GM23248 (cell line): ENCODE measurements at places on chromosomes 16 and 17.

DNA sequence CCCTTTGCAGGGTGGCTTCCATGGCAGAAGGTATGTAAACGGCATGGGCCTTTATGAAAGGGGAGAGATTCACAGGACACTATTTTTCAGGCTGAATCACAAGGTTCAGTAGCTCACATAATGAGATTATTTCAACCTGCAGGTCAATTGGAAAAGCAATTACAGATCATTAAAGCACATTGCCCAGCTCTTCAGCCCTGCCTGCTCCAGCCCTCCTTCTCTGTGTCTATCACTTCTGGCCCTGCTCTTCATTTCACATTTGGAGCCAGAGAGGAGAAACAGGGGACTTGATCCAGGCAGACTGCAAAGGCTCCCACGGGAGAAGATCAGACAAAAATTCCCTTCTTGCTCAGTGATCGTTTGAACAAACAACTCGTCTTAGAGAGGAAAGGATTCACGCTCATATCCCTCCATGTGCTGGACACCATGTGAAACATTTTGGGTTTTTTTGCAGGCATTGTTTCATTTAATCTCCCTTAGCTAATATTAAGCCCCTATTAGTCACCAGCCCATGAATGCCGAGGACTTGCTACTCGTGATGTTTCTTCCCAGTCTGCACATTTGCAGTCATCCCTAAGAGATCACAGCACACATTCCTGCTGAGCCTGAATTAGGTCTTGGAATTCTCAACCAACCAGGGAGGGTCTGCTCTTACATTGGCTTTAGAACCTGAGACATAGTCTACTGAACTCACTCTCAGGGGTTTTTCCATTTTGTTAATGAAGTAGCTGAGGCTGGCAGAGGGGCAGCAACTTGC is 443.9 kb upstream of the CCL2 start:
- no peak overlapping the region for H3K4me3 ChIP-seq
- H3K27me3 ChIP-seq = no peaks in the 10 kb centered on the region
- H3K36me3 ChIP-seq = no peaks in the 10 kb centered on the region
- no peak overlapping the region for H3K27ac ChIP-seq
- no peaks in the 10 kb centered on the region for H3K4me1 ChIP-seq
- no peak for DNase-seq

GRCh38 chr17:80260791-80261158 is at the start of gene RNF213:
Gene RNF213 (plus strand): TSS chr17:80260852. CDS start chr17:80263682, 2,830 bp downstream.
- no peaks in the 10 kb centered on the region for H3K36me3 ChIP-seq
- H3K4me1 ChIP-seq = peaks cover 15% of the 10 kb centered on the region
- H3K4me3 ChIP-seq = peak within 1 kb of the TSS; percentile 82
- no peaks in the 10 kb centered on the region for H3K27me3 ChIP-seq
- peak; percentile 66 for DNase-seq

DNA sequence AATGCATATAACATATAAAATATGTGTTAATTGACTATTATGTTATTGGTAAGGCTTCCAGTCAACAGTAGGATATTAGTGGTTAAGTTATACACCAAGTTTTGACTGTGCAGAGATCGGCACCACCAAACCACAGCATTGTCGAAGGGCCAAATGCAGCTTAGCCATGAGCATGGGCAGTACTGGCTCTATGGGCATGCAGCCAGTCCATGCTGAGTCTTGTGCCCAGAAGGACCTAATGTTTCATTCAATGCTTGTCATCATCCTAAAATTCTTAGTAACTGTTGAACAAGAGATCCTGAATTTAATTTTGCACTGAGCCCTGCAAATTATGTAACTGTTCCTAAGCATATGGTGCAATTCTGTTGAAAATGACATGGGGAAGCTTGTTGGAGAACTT is 233.4 kb upstream of the HS3ST3A1 start:
- H3K27ac ChIP-seq = no peak overlapping the region
- H3K36me3 ChIP-seq = no peaks in the 10 kb centered on the region

DNA sequence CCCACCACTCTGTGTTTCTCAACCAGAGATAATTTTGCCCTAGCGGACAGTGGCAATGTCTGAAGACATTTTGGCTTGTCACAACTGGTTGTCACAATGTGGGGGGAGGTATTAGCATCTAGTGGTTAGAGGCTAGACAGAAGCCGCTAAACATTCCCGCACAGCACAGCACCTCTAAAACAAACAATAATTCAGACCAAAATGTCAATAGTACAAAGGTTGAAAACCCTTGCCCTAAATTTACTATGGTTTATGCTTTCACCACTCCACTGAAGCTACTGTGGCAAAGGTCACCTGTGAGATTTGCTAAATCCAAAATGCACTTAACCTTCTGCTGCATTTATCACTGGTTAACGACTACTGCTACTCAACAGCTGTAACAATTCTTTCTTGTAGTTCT is 14.1 kb downstream of the NUP88 start:
- DNase-seq = no peak
- H3K27ac ChIP-seq = no peak overlapping the region

- peaks cover 12% of the 10 kb centered on the region for H3K4me1 ChIP-seq
- H3K27ac ChIP-seq = no peak overlapping the region
- no peaks in the 10 kb centered on the region for H3K27me3 ChIP-seq
- no peaks in the 10 kb centered on the region for H3K36me3 ChIP-seq
- DNase-seq = no peak
- H3K4me3 ChIP-seq = no peak overlapping the region
Measured at GRCh38 chr17:69547230-69547629, 132.7 kb downstream of the MAP2K6 start.

GRCh38 chr16:88782454-88783390 is 2.3 kb downstream of the PIEZO1 start:
- peak overlapping the region; percentile 88 for H3K27ac ChIP-seq
- no peaks in the 10 kb centered on the region for H3K36me3 ChIP-seq
- peak overlapping the region; percentile 86 for H3K4me3 ChIP-seq
- H3K27me3 ChIP-seq = no peaks in the 10 kb centered on the region

GRCh38 chr16:17835118-17835876 is 364.5 kb upstream of the XYLT1 start:
- no peaks in the 10 kb centered on the region for H3K27me3 ChIP-seq
- H3K27ac ChIP-seq = peak overlapping the region; percentile 58
- no peaks in the 10 kb centered on the region for H3K36me3 ChIP-seq
- no peak overlapping the region for H3K4me3 ChIP-seq
- DNase-seq = peak; percentile 65

DNA sequence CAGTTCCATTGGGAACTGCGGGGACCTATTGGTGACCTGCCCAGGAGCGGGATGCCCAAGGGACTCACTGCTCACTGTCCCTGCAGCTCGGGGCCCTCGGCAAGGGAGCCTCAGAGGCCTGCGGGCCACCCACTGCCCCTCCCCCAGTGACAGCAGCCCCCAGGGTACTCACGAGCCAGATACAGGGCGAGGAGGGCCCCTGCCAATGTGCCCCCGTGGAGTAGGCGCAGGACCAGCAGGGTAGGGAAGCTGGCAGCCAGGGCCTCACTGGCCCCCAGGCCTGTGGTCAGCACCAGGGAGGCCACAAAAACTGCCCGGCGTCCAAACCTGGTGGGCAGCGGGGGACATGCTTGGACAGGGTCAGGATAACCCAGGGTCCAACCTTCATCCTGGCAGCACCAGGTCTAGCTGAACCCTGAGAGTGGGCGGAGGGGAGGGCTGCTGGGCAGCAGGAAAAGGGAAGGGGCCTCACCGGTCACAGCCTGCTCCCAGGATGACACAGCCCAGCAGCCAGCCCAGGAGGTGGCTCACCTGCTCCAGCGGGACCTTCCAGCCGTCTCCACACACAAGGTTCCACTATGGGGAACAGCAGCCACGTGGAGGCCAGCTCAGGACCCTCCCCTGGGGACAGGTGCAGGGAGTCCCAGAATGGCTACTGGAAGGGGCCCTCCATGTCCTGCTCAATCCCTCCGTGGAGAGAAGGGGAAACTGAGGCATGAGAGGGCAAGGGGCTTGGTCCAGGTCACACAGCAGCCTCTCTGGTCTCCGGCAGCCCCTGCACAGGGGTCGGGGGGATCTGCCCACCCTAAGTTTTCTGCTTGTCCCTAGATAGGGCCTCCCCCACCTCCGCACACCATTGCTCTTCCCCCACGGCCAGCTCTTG is 855 bp downstream of the SLC22A31 start:
- H3K4me1 ChIP-seq = no peaks in the 10 kb centered on the region
- H3K27ac ChIP-seq = no peak overlapping the region
- peaks cover 36% of the 10 kb centered on the region for H3K27me3 ChIP-seq
- H3K4me3 ChIP-seq = no peak overlapping the region
